Fibroblast of mammary gland (primary cell): ENCODE measurements at places on chromosomes 6 and 20.

DNA sequence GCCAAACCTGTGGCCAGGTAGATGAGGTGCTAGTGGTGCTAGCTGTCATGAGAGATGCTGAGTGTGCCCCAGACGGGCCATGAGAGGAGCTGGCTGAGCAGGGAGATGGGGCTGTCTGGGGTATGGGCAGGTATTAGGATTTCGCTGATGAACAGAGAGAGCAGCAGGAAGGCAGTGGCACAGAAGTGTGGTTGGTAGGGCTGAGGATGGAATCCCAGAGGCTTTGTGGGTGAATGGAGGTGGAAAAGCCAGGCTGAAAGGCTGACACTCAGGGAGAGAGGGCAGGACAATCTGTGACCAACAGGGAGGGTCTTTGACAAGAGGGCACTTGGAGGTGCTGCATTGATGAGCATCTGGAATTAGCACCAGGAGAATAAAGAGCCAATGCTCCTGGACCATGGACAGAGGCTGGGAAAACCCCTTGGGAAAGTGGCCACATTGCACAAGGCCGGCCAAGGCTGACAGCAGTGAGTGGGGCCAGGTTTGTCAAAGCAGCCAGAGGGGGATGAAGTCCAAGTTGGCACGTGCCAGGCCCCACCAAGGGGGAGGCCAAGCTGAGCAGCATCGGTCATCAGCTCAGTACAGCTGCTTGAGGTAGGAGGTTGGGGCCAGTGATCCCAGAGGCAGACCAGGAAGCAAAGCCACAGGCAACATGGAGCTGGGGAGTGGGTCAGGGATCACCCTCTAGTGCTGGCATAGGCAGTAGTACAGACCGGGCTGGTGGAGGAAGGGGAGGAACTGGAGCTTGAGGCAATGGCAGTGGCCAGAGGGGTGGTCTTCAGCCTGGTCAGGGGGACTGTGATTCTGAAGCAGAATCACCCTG is 19.7 kb upstream of the SGK2 start:
- no peak for DNase-seq

DNA sequence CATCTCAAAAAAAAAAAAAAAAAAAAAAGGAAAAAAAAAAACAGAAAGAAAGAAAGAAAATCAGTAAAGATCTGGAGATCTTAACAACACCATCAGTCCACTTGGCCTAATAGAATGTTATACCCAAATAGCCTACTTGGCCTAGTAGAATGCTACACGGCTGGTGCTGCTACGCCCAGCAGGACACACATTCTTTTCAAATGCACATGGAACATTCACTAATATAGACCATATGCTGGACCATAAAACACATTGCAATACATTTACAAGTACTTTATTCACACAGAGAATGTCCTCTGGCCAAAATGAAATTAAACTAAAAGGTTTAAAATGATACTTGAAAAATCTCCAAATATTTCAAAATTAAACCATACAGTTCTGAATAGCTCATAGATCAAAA is 80.0 kb upstream of the TNFAIP3 start:
- DNase-seq: no peak

GRCh38 chr6:158500016-158500735 is 59.7 kb upstream of the TMEM181 start:
- peak; percentile 74 for DNase-seq

DNA sequence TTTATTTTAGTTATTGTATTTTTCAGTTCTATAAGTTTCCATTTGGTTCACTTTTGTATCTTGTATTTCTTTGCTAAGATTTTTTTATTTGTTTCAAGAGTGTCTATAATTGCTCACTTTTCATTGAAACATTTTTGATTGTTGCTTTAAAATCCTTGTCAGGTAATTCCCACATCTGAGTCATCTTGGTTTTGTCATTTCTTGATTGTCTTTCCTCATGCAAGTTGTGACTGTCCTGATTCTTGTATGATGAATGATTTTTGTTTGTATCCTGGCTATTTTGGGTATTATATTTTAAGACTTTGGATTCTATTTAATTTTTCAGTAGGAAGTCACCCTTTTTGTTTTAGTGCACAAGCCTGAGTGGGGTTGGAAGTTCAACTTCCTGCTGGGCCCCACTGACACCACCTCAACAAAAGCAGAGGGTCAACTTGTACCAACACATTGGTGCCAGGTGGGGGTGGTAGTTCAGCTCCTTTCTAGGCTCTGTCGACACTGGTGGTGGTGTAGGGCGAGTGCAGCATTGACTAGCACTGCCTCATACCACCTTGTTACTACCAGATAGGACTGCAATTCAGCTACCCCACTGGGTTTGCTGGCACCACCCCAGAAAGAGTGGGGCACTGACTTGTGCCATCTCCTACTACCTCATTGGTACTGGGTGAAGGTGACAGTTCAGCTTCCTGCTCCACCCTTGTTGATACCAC is 8.8 kb downstream of the RSPH3 start:
- DNase-seq: no peak

DNA sequence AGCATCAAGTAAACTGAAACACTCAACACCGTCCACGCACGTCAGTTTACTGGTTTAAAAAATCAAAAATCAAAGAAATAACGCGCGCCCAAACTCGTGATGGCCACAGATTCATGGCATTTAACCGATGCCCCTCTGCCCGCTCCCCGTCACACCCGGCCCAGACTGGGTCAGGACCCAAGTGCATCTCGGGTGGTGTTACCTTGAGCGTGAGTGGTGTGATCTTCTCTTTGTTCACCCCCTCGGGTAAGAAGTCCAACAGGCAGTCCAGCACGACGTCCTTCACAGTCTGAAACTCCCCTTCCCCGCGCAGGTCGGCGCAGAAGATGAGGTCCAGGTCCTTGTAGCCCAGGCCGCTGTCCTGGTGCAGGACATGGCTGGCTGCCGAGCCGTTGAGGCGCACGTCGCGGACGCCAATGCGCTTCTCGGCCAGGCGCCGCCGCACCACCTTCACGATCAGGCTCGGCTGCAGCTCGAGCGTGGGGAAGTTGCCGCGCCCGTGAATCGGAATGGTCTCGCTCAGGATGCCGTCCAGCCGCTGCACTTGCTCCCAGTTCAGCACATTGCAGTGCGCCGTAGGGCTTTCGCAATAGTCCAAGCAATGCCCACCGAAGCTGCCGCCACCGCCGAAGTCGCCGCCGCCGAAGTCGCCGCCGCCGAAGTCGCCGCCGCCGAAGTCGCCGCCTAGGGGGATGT is 945 bp downstream of the TENT5A start:
- no peak for DNase-seq

GRCh38 chr20:32019156-32019510 is 8.9 kb downstream of the CCM2L start:
- DNase-seq: no peak
